NCI-H2081 (cell line): ENCODE measurements at places on chromosomes 4 and X.

- peak; percentile 70 for DNase-seq
Observed at GRCh38 chr4:18524667-18525066, 503.1 kb upstream of the LCORL start.

DNA sequence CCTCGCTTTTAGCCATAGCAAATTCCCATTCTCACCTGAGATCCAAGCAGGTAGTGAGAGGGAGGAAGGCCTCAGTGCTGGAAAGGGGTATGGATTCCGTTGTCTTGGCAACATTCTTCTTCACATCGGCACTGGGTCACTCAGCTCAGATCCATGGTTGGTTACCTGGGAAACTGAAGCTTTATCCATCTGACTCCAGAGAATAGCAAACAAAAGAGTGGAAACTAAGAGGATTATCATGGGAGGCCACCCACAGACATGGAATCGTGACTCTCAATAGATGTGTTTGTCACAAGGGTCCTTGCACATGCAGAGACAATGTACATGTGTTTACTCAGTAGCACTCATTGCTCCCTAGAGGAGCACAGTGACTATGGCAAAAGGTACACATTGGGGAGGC, 81.0 kb downstream of the MAGED4 start:
- DNase-seq = no peak

DNA sequence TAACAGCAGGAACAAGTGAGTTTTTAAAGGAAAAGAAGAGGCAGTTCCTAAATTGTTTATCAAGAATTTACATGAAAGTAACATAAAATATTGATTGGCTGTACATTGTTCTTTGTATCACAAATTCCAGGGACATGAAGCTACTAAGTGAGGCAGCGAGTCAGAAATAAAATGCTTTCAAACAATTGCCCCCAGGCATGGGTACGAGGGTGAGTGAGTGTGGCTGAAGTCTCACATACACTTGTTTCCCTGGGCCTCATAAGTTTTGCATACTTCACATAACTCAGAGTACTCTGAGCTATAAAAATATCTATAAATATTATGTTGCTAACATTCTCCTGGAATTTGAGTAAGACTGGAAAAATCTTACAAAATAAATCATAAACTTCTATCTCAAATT, 511.6 kb upstream of the PRKX start:
- DNase-seq = no peak

GRCh38 chr4:88219099-88219498, 60.7 kb upstream of the ABCG2 start:
- DNase-seq = peak; percentile 28

GRCh38 chr4:143282211-143282707, 54.4 kb upstream of the GAB1 start:
- DNase-seq = no peak

GRCh38 chrX:120310861-120311726, at the start of gene TMEM255A:
TSS of gene TMEM255A (minus strand) at chrX:120311461. CDS start at chrX:120311309, 152 bp downstream.
- DNase-seq = peak; percentile 14

- no peak for DNase-seq
Observed at GRCh38 chr4:86250619-86251018, 109.2 kb downstream of the MAPK10 start.

GRCh38 chr4:128130621-128131020, 69.5 kb downstream of the LARP1B start:
- DNase-seq = no peak

DNA sequence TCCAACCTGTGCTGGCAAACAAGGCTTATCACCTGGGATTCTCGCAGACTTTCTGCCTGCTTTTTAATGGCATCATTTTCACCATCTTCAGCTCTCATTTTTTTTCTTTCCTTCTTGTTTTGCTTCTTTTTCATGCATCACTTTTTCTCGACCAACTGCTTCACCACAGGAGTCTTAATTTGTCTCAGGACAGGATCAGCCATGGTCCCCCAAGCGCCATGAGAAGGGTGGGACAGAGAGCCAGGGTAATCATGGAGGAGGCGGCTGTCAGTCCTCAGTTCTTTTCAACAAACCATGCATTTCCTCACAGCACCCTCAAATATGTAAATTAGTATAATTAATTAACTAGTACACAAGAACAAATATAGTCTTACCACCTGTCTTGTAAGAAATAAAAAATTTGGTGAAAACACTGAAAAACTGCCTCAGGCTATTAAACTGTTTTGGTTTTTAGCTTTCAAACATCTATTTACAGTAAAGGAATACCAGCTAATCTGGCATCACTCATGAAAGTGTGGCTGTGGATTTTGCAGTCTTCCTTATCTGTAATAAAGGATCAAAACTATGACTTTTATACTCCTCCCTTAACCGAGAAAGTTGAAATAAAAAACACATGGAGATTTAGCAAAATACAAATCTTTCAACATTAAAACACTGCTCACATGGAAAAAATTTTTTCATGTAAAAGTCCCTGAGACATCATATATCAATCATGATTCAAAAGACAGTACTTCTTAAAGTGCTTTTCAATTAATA, 19.1 kb downstream of the EIF4E start:
- no peak for DNase-seq
